Occipital lobe (tissue), 3 donors: ENCODE measurements at places on chromosomes 1 and 21.

- DNase-seq: no peak
Measured at GRCh38 chr1:203100516-203100869, 14.7 kb upstream of the MYOG start.

DNA sequence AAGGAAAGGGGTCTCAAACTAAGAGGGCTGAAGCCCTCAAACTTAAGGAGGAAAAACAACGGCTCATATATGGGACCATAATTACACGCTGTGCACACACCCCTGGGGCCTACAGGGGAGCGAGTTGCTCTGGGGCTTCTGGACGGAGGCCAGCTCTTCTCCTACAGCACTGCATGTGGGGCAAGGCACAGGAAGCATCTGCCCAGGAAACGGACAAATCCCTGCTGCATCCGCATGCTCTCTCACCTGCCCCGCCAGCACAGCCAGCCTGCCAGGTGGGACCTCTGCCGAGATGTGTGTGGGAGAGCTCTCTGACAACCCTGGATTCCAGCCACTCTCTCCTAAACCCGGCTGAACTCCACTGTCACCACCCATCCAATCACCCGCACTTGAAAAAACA lies 54.1 kb downstream of the MRPL37 start:
- DNase-seq: no peak

DNA sequence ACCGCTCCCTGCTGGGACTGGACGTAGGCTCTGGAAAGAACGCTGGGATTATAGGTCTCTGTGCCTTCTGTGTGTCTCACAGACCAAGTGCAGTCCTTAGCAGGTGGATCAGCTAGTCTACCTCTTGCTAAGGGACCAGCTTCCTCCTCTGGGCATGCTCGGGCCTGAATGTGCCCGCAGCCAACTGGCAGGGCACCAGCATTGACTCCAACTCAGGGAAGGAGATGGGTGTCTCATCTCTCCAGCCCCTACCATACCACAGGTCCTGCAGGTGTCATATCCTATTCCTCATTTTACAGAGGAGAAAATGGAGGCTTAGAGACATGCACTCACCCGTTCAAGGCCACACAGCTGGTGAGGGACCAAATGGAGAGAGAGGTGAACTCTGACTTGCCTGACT lies 340.2 kb downstream of the PTPRU start:
- DNase-seq: no peak

DNA sequence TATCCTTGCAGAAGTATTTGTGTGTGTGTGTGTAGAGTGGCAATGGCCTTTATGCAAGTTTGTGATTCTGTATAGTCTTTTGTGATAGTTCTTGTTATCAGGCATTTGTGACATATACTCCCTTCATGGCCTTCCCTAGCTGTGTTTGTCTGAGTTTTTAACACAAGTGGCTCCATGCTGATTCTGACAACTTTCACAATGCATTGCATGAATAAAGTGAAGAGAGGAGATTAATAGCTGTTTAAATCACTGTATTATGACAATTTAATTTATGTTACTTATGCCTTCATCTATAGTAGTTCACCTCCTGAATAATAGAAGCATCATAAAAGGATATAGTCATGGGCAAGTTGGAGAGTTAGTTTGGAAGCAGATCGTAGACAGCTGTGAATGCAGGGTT lies 17.2 kb upstream of the MCOLN3 start:
- no peak for DNase-seq

- DNase-seq: no peak
Measured at GRCh38 chr1:172324086-172324485, 96.4 kb upstream of the C1orf105 start.

GRCh38 chr1:81505831-81506230 lies 294.9 kb upstream of the ADGRL2 start:
- no peak for DNase-seq

GRCh38 chr1:1876335-1876930 lies 14.5 kb downstream of the GNB1 start:
- DNase-seq: no peak

GRCh38 chr1:19130468-19130867 lies 79.6 kb downstream of the UBR4 start:
- DNase-seq: no peak

- no peak for DNase-seq
Measured at GRCh38 chr1:7405844-7406500, 365.1 kb upstream of the VAMP3 start.

- no peak for DNase-seq
Measured at GRCh38 chr21:20308586-20309315, 689.5 kb upstream of the NCAM2 start.

DNA sequence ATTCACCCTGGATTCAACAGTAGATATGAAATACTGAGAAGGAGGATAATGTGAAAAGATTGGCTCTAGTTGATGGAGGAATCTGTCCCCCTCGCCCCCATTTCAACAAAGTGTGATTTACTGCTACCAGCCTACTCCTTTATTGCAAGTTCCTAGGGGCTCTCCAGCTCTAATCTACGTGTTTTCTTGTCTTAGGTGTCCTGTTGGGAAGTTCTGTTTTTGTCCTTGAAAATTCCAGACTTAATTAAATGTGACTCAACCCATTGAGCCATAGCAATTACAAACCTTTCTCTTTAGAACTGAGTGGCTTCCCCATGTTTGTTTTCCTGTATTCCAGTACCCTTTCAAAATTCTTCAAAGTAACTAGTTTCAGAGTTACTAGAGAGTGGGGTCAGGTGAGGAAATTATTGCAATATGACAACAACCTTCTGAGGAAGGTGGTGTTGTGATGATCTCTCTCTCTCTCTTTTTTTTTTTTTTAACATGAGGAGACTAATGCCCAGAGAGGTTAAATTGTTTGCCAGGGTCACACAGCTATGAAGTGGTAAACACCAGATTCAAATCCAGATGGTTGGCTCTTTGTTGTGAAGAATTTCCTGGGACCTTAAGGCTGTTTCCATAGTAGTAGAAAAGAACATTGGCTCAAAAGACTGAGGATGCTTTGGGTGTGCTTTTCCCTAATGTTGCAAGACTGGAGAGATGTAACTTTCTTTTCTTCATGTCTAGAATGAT lies 3.5 kb downstream of the RGL1 start:
- no peak for DNase-seq

- DNase-seq: no peak
Measured at GRCh38 chr1:54118704-54119103, 34.1 kb downstream of the CDCP2 start.

- DNase-seq: no peak
Measured at GRCh38 chr1:98327220-98327861, 334.2 kb upstream of the SNX7 start.

GRCh38 chr1:208078752-208079151 lies 165.4 kb downstream of the PLXNA2 start:
- peak; percentile 60 for DNase-seq

DNA sequence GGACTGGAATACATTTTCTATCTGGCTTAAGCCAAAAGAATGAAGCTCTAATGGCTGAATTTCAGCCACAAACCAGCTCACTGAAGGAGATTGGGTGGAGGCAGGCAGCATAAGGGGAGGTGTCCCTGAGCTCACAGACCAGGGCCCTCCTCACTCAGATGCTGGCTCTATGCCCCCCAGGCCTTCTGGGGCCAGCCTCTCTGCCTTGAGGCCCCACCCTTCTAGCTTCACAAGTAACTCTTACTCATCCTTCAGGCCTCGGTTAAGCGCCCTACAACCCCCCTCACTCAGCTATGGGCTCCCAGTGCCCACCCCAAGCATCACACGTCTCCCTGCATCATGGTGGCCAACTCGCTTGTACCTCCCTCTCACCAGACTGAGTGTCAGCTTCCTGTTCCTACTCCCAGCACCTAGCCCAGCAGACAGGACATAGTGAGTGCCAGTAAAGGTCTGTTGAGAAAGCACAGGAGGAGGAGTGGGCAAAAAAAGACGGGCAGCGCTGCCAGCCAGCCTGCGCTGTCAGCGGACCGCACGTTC lies 40.8 kb upstream of the GPR157 start:
- no peak for DNase-seq

DNA sequence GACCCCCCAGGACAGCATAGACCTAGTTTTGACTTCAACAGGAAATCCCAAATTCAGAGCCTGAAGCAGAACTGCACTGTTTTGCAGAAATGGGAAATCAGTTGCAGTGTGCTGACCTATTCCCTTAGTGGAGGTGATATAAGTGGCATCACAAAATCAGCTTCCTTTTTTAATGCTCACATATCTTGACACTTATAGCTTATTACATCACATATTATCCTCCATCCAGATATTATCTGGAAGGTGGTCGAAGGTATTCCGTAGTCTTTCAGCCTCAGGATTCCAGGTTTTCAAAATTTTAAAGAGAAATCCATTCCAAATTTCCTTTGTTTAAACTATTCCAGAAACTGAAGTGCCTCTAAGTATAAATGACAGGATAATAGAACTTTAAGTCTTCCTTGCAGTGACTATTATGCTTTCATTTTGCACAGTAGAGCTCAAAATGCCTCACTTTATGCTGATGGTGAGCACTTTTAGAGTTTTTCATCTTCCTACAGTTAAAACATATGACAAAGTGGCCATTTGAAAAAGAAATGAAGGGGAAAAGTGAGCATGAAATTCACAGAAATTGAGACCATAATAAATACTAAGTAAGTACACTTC lies 106.4 kb upstream of the DPYD start:
- no peak for DNase-seq

- DNase-seq: no peak
Measured at GRCh38 chr1:225428881-225429455, 1.1 kb upstream of the LBR start.

DNA sequence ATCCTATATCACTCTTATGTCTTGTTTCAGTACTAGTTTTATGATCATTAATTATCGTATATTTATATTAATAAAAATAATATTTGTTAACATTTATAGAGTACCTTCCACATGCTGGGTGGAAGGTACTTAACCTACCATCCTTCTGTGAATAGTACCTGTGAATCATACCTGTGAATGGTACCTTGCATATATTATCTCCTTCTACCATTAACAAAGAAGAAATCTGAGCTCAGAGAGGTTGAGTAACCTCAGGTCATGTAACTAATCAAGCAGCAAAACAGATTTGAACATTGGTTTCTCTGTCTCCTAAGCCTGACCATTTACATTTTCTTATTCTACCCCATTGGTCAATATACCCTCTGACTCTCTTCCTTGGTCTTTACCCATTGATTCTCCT lies 174.4 kb upstream of the UBE2U start:
- no peak for DNase-seq

- DNase-seq: no peak
Measured at GRCh38 chr1:46581681-46582455, 22.2 kb downstream of the MKNK1 start.

DNA sequence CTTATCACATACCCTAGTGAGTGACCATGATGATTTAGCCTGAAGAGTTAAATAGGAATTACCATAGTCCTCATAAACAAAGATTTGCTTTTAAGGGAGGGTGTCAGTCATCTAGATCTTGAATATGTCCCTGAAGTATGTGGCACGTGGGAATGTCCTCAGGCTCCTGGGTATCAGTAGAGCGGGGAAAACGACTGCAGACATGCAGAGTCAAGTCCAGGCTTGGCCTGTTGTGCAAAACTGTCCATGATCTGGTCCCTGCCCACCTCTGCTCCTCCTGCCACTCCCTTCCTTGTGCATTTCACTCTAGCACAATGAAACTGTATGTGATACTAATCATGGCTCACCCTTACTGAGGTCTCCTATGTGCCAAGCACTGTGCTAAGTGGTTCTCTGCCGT lies 12.9 kb downstream of the MOV10 start:
- no peak for DNase-seq

DNA sequence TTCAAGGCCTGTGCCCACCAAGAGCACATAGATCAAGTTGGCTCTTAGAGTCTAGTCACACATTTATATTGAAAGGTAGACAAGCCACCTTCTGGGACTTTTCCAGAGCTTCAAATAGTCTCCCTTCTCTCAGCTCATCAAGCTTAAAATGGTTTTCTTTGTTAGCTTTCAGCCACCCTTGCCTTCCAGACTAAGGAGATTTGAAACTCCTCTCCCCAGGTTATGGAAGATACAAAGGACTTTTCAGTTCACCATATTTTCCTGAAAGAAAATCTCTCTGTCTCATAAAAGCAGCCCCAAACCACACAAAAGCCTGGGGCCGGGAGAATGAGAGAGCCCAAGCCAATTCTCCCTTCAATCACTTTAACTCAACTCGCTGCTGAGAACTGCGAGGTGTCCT lies 134.1 kb downstream of the ZC3H11B start:
- no peak for DNase-seq

GRCh38 chr1:234597894-234598293 lies 12.1 kb downstream of the IRF2BP2 start:
- DNase-seq: no peak

- DNase-seq: peak; percentile 48
Measured at GRCh38 chr21:41283211-41283818, 33.3 kb upstream of the FAM3B start.

- DNase-seq: no peak
Measured at GRCh38 chr1:9577423-9577822, 11.3 kb upstream of the TMEM201 start.

- no peak for DNase-seq
Measured at GRCh38 chr1:200252531-200252930, 157.3 kb downstream of the ZNF281 start.

DNA sequence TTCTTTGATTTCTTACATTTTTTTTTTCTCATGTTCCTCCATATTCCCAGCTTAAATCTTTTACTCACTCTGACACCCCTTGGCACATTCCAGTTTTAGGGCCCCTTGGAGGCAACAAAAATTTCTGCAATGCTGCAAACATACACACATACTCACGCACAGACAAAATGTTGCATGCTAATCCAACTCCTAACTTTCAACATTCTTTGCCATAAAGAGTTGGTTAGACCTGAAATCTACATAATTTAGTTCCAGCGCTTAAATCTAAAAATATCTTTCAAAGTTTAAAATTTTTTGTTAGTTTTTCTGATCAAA lies 103.9 kb downstream of the PTPN14 start:
- no peak for DNase-seq

DNA sequence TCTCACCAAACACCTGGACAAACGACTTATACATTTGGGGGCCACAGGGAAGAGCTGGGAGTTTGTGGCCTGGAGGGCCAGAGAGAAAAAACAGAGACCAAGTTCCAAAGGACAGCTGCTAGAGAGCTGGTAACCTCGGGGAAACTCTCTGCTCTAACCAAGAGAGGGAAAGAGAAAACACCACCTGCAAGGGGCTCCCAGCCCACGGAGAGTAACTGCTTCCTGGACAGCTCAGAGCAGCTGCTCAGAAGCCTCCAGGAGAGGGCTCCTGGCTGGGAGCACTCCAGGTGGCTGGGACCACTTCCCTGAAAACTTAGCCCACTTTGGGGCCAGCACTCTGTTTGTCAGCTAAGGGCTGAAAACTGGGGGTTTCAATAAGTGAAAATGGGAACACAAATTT lies 154.8 kb upstream of the GRIK3 start:
- no peak for DNase-seq

- DNase-seq: peak; percentile 73
Measured at GRCh38 chr1:153566414-153567371, 1.0 kb upstream of the S100A2 start.
